Occipital lobe (tissue), 3 donors: ENCODE measurements at places on chromosomes 3 and 15. TPM values are rescaled to one million over a fixed set of nuclear protein-coding genes. Genes with fewer than 3 reads are reported as not detected.

The ADAMTS9 gene
- 17.3 TPM for total RNA-seq

The MYL3 gene
- total RNA-seq: not detected

The SEMA3B gene
- total RNA-seq: 2.3 TPM

The RLBP1 gene
- 2.3 TPM for total RNA-seq

The ATG3 gene
- total RNA-seq: 33.4 TPM

The ERICH6 gene
- total RNA-seq: not detected

The TMEM40 gene
- not detected for total RNA-seq

The BCHE gene
- 15.1 TPM for total RNA-seq

The HACD2 gene
- total RNA-seq: 58.6 TPM

The CADM2 gene
- total RNA-seq: 96.5 TPM

The WDR72 gene
- 0.16 TPM for total RNA-seq

- no peak for DNase-seq
Observed at GRCh38 chr3:58686847-58687246, 20.3 kb upstream of the FAM3D start.

- no peak for DNase-seq
Observed at GRCh38 chr15:70615435-70616310, 147.7 kb downstream of the UACA start.

DNA sequence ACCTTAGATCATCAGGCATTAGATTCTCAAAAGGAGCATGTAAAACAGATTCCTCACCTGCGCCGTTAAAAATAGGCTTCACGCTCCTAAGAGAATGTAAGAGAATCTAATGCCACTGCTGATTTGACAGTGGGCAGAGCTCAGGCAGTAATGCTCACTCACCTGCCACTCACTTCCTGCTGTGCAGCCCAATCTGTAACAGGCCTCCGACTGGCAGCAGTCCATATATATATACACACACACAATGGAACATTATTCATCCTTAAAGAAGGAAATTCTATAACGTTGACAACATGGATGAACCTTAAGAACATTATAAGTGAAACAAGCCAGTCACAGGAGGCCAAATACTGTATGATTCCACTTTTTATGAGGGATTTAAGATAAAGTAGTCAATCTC is 24.5 kb downstream of the ZNF148 start:
- DNase-seq: no peak

DNA sequence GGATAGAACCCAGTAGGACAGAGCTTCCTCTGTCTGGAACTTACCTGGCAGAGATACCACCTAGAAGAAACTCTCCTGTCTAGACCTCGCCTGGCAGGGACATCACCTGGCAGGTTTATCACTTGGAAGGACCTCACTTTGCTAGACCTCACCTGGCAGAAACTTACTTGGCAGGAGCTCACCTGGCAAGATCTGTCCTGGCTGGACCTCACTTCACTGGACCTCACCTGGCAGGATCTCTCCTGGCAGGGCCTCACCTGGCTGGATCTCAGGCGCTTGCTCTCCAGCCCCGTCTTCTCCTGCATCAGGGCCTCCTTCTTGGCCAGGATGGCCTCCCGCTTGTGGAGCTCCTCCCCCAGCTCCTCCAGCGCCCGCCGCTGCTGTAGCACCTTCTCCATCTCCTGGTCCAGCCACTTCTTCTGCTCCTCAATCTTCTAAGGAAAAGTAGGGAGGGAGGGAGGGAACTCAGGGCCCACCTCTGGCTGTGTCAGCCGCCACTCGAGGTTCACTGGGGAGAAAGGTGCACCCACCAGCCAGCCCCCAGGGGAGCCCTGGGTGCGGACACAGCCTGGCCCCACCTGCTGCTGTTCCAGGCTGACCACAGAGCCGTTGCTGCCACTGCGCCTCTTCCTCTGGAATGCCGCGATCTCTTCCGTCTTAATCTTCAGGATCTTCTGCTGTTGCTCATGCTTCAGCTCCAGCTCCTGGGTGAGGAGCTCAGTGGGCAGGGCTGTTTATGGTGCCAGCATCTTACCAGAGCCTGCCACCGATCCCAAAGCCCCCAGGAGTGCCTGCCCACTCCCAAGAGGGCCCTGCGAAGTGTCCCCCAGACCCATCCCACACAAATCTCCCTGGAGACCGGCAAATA is 22.5 kb downstream of the KIF7 start:
- DNase-seq: no peak

DNA sequence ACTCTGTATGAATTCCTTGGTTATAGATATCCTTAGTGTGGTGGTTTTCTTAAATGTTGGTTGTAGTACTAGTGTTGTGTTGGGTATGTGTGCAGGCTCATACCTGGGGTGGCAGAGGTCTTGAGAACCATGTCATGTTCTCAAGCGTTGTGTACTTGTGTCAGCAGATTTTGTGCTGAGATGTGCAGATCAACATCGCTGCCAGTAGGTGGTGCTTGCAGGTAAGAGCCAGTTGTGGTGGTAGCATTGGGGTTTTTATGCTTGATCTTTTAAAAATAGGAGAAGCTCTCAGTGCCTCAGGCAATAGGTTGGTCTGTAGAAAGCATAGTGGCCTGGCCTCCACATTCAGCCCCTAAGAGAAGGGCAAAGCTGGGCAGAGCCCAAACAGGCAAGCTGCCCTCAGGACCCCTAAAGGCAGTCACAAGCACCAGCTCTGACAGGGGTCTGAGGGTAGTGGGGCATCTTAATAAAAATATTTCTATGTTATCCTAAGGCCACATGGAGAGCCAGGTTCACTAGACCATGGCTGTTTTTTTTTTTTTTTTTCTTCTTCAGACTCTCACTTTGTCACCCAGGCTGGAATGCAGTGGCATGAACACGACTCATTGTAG is 164.0 kb downstream of the IL20RB start:
- no peak for DNase-seq

- no peak for DNase-seq
Observed at GRCh38 chr3:18351823-18352744, 73.1 kb downstream of the SATB1 start.

- no peak for DNase-seq
Observed at GRCh38 chr3:133568294-133569014, 5.0 kb upstream of the CDV3 start.

- no peak for DNase-seq
Observed at GRCh38 chr3:171533702-171534101, 73.5 kb upstream of the TNIK start.

GRCh38 chr3:101803173-101803782 is 24.3 kb downstream of the NXPE3 start:
- DNase-seq: peak; percentile 17

DNA sequence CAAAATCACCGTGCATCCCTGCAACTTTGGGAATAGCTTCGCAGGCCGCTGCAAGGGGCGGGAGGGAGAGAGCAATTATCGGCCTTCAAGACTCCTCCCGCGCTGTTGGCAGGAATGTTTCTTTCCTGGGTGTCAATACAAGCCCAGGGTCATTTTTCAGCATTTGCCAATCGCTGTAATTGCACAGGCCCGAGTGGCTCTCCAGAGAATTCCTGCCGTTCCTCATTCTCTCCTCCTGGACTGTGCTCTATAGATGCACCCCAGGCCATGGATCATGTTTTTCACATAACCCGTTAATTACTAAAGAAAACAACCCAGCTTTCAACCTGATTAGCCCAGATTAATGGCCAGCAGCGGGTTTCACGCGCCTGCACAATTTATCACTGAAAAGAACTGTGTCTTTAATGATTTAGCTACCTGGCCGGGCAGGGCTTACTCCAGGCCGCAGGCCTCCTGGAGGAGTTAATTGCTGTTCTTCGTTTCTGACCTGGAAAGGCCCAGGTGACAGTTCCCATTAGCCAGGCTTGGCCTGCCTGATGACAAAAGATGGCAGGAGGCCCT is 144.3 kb downstream of the OPA1 start:
- DNase-seq: no peak

DNA sequence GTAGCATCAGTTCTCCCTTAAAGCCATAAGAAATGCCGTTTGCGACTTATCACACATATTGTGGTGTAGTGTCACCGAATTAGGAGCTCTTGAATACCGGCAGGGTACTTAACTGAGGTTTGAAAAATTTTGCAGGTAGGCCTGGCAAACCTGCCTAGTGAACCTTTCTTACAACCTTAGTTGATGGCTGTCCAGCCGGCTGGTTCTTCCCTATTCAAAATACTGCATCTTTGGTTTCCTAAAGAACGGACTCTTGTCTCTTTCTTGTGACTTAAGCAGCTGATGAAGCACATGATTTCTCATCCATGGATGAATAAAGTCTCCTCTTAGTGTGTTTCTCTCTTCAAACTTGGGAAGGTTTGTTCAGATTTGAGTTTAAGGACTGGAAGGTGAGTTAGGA is 1.5 kb downstream of the RAB7A start:
- DNase-seq: no peak

DNA sequence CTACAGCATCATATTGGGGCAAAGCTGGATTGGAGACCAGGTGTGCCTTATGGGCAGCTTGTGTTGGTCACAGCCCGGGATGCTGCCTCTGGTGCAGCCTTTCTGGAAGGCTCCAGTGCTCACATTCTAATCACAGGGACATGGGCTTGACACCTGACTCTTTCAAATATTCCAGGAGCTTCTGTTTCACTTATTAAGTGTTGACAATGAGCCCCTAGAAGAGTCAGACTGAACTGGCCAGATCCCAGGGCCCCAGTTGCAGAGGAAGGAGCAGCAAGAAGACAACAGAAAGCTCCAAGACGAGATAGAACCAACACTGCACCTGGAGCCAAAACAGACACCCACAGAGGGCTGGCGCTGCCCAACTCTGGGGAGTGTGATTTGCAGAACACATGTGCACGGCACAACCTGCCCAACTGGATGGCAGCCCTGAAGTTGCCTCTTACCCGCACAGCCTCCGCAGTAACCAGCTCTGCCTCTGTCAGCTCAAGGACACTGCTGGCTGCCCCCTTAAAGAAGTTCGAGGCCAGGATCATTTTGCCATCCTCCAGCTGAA is 30.3 kb downstream of the ALDH1L1 start:
- DNase-seq: no peak

- no peak for DNase-seq
Observed at GRCh38 chr15:60899322-60899966, 329.7 kb downstream of the RORA start.

DNA sequence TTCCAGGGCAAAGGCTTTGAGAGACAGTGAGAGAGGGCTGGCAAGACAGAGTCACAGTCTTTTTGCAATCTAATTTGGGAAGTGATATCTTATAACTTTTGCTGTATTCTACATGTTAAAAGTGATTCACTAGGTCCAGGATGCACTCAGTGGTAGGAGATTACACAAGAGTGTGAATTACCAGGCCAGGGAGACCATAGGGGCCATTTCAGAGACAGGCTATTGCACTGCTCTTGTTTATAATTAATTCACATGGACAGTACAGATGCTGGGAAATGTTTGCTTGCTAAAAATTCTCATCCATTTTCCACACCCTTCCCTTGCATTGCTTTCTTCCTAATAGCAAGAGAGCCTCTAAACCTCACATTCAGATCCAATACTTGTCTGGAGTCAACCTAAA is 22.6 kb upstream of the POMGNT2 start:
- no peak for DNase-seq

GRCh38 chr3:399647-400046 is 203.1 kb downstream of the CHL1 start:
- no peak for DNase-seq

DNA sequence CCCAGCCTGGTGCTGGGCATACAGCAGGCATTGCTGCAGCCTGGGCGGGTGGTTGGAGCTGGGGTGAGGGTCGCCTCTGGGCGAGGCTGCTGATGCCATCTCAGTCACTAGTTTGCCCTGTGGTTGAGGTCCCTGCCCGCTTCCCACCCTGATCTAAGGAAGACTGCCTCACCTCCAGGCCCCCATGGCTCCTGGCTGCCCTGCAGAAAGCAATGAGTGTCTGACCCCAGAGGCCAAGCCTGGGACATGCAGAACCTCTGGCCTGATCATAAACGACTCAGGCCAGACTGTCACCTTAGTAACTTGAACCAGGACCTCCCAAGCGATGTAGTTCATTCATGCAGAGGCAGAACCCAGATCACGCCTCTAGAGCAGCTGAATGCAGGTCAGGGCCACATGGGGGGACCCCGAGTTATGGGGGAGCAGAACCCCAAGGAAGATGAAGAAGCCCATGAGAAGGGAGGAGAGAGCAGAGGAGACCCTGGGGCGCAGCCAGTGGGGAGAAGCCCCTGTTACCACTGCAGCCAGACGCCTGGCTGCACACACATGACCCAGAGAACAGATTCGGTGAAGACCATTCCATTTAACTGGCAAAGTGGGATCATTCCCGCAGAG is 213.9 kb downstream of the TBC1D2B start:
- no peak for DNase-seq

DNA sequence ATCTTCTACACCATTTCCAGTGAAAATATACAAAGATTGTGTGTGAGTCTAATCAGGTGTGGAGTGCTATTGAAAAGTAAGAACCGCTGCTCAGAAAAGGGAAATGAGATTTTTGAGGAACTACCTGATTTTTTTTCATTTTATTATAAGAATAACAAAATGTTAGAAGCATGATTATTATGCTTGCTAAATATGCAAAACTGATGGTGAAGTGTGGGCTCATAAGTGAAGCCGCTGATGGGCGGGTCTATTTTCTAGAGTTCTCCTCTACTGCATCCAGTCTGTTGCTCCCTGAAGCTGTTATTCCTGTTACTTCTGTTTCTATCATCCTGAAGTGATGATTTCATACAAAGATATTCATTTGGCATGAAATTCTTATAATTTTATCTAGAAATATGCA is 612.0 kb downstream of the CADM2 start:
- DNase-seq: no peak

- no peak for DNase-seq
Observed at GRCh38 chr3:157063926-157064325, 96.0 kb downstream of the CCNL1 start.

DNA sequence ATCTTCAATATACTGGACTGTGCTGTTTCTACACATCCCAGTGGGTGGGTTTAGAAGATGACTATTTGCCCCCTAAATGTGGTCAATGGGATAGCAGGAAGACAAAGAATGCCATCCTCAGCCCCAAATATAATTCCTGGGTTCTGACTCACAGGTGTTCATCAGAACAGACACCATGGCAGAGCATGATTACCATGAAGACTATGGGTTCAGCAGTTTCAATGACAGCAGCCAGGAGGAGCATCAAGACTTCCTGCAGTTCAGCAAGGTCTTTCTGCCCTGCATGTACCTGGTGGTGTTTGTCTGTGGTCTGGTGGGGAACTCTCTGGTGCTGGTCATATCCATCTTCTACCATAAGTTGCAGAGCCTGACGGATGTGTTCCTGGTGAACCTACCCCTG is 3.0 kb downstream of the CXCR6 start:
- DNase-seq: no peak

DNA sequence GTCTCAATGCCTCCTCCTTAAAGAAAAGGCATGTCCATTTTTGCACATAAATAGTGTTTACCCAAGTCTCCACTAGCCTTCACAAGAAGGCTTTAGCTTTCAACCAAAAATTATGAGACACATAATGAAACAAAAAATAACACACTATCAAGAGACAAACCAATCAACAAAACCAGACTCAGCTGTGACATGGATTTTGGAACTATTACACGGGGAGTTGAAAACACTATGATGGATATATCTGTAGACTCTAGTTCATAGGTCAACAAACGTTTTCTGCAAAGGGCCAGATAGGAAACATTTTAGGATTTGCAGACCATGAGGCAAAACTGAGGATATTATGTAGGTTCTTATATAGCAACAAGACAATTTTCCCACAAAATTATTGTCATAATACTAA is 24.9 kb downstream of the MYL3 start:
- DNase-seq: no peak
